Type B pancreatic cell (in vitro differentiated cells): ENCODE measurements at places on chromosomes 12 and 14.

- no peak for DNase-seq
- H3K27me3 ChIP-seq, result peaks cover 17% of the 10 kb centered on the region
- H3K4me1 ChIP-seq, result peaks cover 17% of the 10 kb centered on the region
- peak overlapping the region; percentile 97 for H3K4me3 ChIP-seq
These were observed 620 bp downstream of the YBX3 start for GRCh38 chr12:10722502-10722904.

DNA sequence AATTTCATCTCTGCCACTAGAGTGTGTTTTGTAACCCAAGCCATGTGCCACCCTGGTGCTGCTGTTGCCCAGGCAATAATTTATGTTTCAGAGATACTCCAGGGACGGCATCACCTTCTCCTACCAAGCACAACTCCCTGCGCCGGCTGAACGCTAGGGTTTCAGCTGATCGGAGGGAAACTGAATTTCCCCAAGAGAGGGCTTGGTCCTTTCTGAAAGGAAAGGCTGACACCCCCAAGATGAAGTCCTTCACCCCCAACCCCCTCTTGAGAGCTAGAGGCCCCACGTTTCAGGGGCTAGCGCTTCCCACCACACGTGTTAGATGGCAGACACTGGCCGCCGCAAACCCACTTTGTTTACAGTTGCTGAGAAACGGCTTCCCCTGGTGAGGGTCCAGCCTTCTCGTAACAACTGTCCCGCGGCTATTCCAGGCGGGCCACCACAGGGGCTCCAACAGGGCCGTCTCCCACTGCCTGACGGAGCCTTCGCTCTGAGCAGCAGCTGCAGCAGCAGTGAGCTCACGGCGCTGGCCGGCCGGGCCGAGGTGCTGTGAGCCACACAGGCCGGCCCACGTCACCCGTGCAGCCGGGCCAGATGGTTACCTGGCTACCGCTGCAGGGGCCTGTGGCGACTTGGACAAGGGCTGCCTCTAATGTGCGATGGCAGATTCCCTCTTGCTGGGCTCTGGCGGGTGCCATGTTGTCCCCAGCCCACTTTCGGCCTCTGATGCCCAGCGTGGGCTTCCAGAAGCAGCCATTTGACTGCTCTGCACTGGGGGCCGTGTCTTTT lies 66.4 kb downstream of the TESC start:
- peaks cover 10% of the 10 kb centered on the region for H3K36me3 ChIP-seq
- DNase-seq, result no peak
- peaks cover 5% of the 10 kb centered on the region for H3K27me3 ChIP-seq
- no peak overlapping the region for H3K4me3 ChIP-seq

- DNase-seq, result no peak
- H3K4me3 ChIP-seq, result no peak overlapping the region
- no peaks in the 10 kb centered on the region for H3K27me3 ChIP-seq
- peaks cover 6% of the 10 kb centered on the region for H3K4me1 ChIP-seq
- H3K36me3 ChIP-seq, result no peaks in the 10 kb centered on the region
- H3K27ac ChIP-seq, result no peak overlapping the region
These were observed 18.0 kb downstream of the FMNL3 start for GRCh38 chr12:49689237-49689636.

- H3K27ac ChIP-seq, result peak overlapping the region; percentile 90
- peaks cover 11% of the 10 kb centered on the region for H3K36me3 ChIP-seq
- DNase-seq, result peak; percentile 94
- peak overlapping the region; percentile 93 for H3K4me3 ChIP-seq
These were observed 60.0 kb downstream of the DDX51 start for GRCh38 chr12:132083941-132084620.

- peak overlapping the region; percentile 82 for H3K27ac ChIP-seq
- H3K4me3 ChIP-seq, result no peak overlapping the region
- H3K36me3 ChIP-seq, result no peaks in the 10 kb centered on the region
- DNase-seq, result no peak
- H3K4me1 ChIP-seq, result peaks cover 32% of the 10 kb centered on the region
These were observed 85.7 kb downstream of the AKAP6 start for GRCh38 chr14:32414808-32415255.

DNA sequence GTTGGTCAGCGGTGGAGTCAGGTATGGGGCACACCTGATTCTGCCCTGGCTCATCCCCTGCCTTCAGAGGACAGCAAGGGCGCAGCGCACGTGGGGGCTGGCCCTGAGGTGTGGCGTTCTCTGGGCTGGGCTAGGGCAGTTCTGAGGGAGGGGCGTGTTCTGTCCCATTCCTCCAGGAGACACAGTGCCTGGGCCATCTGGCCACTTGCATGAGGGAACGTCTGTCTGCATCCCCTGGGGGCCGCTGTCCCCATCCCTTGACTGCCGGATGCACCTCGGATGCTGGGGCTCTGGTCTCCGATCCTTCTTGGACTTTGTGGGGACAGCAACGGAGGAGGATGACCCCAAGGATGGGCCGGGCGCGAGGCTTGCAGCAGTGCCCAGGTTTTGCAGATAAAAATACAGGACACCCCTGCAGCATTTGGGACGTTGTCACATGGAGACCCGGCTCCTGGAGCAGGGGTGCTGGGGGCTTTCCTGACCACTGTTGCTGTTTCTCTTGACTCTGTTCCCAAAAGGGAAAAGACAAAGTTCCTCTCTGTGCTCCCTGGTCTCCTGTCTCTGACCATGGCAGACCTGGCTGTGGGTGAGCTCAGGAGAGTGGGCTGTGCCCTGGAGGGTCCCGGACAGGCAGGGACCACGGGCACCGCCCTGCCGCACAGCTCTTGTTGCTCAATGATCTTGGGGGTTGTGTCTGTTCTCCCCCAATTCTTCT lies 6.9 kb downstream of the MTA1 start:
- DNase-seq, result no peak
- H3K27ac ChIP-seq, result peak overlapping the region; percentile 18
- peaks cover 30% of the 10 kb centered on the region for H3K36me3 ChIP-seq
- H3K4me1 ChIP-seq, result peaks cover 5% of the 10 kb centered on the region
- H3K27me3 ChIP-seq, result no peaks in the 10 kb centered on the region

DNA sequence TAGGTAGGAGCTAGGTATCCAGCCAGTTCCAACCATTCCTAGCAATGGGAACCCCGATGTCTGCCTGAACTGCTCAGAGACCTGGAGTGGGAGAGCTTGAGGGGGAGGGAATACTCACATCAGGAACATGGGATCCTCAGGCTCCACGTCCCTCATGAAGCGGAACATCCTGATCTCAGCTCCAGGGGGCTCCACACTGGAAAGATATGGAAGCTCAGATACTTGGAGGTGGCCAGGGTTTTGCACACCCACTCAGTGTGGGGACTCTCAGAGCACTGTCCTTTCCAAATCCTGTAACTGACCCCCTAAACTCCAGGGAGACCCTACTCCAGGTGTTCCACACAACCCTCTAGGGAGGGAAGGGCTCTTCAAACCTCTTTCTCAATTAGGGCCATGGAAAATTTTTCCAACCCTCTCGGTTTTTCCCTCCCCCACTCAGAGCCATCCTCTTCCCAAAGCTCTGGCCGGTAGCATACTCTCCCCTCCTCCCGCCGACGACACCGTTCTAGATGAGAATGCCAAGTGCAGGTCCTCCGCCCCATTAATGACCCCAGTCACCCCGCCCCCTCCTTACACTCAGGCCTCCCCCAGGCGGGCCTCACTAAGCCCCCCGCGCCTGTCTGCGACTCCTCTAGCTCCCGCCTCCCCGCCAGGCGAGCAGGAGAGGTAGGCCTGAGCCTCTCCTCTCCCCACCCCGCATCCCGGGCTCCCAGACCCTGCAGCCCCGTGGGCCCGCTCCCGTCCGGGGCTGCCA lies 597 bp downstream of the MLF2 start:
- DNase-seq, result no peak
- peak overlapping the region; percentile 100 for H3K27ac ChIP-seq
- no peaks in the 10 kb centered on the region for H3K27me3 ChIP-seq
- H3K4me3 ChIP-seq, result peak overlapping the region; percentile 99

GRCh38 chr12:47602949-47603558 lies 102.8 kb downstream of the RPAP3 start:
- no peak overlapping the region for H3K4me3 ChIP-seq
- no peak overlapping the region for H3K27ac ChIP-seq
- no peak for DNase-seq
- peaks cover 18% of the 10 kb centered on the region for H3K36me3 ChIP-seq
- H3K4me1 ChIP-seq, result no peaks in the 10 kb centered on the region

GRCh38 chr12:27623645-27624044 lies 72.6 kb upstream of the REP15 start:
- H3K4me1 ChIP-seq, result peaks cover 5% of the 10 kb centered on the region
- H3K27me3 ChIP-seq, result no peaks in the 10 kb centered on the region
- no peak for DNase-seq
- H3K27ac ChIP-seq, result no peak overlapping the region
- H3K36me3 ChIP-seq, result peaks cover 13% of the 10 kb centered on the region
